ENCODE measurements at places on chromosomes 4 and X. TPM values are rescaled to one million over a fixed set of nuclear protein-coding genes. Genes with fewer than 3 reads are reported as not detected.

GRCh38 chr4:189804894-189805293, 135.8 kb upstream of the FRG1 start:
- no peak for DNase-seq

GRCh38 chr4:31058656-31059055, 338.5 kb downstream of the PCDH7 start:
- no peak for DNase-seq

- no peak for DNase-seq
These were observed 11.2 kb downstream of the MEPE start for GRCh38 chr4:87843936-87844335.

DNA sequence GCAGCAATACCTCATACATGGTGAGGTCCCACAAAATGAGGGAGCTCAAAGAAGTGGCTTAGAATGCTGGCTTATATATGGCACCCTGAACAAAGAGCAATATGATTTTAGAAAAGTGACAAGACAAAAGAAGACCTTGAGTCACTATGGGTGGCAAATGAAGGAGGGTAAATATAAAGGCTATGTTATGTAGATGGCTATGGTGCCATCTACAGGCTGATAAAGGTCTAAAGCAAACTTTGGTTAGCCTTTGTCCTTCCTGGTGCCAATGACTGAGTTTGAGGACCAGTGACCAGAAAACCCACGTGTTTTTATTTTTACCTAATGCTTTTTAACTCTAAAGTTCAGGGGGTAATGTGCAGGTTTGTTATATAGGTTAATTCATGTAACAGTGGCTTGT, 151.8 kb downstream of the CCNG2 start:
- DNase-seq: no peak

GRCh38 chr4:140243278-140243753, 89.3 kb upstream of the MAML3 start:
- no peak for DNase-seq

DNA sequence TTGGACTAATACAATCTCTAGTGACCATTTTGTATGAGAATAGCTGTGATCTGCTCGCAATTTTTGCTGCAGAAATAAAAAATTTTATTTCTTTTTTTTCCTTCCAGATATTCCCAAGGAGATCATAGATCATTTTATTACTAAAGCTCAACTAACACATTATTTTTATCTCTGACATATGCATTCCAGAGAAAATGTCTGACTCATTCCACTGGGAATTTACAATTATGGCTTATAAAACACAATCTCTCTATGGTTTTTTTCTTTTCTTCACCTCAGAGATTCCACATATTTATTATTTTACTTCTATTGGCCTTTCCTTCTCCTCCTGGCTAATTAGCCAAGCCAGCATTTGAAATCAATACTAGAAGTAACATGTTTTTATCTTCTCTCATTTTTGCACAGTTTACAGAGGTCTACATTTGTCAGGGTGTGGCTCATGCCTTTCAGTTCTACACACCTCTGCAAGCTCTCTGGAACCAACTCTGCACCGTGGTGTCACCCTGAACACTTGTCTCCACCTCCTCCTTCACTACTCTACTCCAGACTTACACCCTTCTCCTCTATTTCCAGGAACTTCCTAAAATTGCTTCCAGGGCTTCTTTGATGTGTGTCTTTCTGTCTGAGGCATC, 59.8 kb upstream of the GPM6A start:
- no peak for DNase-seq

DNA sequence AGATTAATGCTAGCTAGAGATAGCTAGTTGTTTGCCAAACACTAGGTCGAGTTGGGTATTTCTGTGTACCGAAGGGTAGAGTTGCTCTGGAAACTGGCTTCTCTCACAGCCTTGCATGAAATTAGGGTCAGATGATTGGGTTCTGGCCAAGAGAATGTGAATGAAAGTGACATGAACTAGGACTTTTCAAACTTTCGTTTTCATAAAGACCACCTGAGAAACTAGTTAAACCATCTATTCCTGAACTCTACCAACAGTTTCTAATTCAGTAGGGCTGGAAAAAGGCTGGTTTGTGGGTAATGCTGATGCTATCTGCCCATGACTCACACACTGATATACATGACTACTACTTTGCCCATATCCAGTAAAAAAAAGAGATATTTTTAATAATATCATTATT, 157.6 kb downstream of the GASK1B start:
- no peak for DNase-seq

- DNase-seq: no peak
These were observed 125.3 kb downstream of the COL4A6 start for GRCh38 chrX:108312957-108313356.

DNA sequence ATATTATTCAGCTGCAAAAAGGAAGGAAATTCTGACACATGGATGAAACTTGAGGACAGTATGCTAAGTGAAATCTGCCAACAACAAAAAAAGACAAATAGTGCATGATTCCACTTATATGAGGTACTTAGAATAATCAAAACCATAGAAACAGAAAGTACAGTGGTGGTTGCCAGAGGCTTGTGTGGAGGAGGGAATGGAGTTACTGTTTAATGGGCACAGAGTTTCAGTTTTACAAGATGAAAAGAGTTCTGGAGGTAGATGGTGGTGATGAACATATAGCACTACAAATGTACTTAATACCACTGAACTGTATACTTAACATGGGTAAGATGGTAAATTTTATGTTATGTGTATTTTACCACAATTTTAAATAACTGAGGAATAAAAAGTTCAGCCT, 212.0 kb upstream of the KLF3 start:
- no peak for DNase-seq

Gene SHOX
- total RNA-seq: 0.16 TPM

Gene GAGE12F
- total RNA-seq: not detected

- DNase-seq: no peak
These were observed 198.5 kb downstream of the SPATA18 start for GRCh38 chr4:52249581-52249980.

- no peak for DNase-seq
These were observed 1.7 kb downstream of the SH3D19 start for GRCh38 chr4:151323667-151324066.

DNA sequence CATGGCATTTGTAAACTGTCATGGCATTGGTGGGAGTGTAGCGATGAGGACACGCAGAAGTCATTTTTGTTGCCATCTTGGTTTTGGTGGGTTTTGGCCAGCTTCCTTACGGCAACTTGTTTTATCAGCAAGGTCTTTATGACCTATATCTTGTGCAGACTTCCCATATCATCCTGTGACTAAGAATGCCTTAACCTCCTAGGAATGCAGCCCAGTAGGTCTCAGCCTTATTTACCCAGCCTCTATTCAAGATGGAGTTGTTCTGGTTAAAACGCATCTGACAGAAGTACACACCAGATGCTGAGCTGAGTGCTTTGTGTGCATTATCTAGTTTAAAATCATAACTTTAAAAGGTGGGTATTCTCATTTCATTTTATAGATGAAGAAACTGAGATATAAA, 268.8 kb upstream of the GALNT7 start:
- no peak for DNase-seq

DNA sequence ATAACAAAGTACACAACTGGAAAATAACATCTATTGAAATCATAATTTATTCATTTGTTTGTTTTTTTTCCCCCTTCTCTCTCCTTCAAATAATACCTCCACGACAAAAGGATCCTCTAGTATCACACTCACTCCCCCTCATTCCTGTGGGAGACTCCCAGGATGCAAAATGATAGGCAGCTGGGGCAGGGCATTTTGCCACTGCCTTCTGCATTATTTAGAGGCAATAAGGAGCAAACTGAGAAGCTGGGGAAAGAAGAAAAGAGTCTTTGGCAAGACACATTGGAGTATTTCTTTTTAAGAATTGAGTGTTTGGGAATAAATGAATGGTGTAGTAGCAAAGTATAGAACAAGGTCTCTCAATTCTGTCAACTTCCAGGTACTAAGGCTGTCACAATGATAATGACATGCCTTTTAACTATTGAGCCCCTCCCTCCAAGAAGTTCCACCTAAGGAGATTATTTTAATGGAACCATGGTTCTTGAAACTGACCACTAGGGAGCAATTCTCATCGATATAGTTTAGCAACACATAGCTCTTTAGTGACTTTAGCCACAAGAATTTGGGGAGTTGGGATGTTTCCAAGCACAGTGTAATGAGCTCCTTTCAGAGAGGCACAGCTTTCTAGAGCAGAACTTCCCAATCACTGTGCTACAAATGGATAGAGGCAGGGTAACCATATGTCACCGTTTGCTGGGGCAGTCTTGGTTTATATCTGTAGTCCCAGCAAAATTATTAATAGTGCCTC, 303.3 kb downstream of the FRMPD4 start:
- no peak for DNase-seq

DNA sequence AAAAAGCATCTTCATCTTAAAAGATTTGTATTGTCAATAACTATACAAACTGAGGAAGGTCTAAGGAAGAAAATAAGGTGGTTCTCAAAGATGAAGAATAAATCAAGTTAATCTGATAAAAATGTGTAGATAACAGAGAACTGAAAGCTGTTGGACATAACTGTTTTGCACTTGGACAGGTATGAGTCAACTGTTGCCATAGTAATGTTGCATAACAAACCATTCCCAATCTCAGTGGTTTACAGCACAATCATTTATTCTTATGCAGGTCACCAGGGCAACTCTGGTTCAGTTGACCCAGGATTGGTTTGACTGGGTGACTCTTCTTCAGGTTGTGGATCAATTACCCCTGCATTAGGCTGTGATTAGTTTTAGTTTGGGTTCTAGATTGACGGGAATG, 2197.7 kb downstream of the ARAP2 start:
- no peak for DNase-seq

GRCh38 chrX:27463187-27463586, at the start of gene PPP4R3C:
PPP4R3C (minus strand) TSS chrX:27463341; CDS start chrX:27463296, 45 bp downstream.
- DNase-seq: no peak

DNA sequence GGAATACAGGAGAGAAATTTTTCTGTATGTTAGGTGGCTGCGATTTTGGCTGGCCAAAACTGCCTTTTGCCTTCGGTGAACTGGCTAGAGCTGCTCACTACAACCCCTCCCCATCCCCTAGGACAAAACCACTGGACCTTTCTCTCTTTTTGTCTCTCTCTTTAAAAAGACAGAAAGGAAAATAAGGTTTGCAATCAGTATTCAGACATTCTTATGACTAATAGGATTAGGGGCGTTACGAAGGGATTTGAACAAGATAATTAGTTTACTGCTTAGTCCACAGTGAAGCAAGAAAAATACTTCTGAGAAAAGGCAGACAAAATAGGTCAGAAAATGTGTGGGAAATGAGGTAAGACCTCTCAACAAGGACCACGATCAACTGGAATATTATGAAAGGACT, 180.4 kb downstream of the SLIT2 start:
- no peak for DNase-seq

DNA sequence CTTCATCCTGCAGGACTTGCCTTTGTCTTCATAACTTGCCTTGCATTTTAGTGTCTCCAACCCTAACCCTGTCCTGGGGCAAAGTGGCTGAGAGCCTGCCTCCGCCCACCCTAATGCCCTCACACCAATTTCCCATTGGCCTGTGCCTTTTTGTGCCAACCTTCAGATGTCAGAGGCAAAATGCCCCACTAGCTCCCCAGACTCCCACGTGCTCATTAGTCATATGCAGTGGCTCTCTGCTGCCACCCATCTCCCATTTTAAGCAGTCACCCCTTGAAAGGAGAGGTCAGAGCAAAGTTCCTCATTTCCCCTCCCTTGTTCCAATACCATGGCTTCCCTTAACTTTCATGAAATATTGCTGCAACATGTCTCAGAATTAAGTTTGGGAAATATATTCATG, 74.8 kb upstream of the PASD1 start:
- DNase-seq: no peak

Gene POU3F4
- not detected for total RNA-seq

DNA sequence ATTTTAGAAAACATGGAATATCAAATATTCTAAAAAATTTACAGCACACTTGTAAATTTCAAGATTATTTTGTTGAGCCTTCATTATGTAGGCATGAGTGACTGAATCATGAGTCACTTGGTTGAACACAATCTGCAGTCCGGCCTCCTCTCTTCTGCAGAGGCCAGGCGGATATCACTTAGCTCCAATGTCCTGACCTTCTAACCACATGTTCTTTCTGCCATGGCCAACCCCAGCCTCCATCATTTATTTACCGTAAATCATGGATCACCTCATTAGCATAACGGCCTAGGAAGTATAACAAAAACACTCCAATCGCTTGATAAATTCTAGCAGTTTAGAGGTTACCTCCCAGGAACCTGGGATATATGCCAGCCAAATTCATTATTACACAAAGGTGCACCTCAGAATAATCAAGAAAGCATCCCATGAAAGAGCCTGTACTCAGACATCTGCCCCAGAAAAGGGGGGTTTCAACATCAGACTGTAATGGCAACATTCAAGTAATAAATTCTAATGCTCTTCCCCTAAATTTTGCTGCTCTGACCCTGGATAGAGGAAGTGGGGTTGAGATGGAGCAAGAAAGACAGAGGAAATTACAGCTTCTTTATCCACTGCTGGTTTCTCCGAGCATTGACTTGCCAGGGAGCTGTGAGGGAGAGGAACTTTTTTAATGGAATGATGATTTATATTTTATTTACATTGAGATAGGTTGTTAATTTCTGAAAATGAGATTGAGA, 2153.6 kb upstream of the AGA start:
- DNase-seq: no peak

Gene HSFX4
- not detected for total RNA-seq

DNA sequence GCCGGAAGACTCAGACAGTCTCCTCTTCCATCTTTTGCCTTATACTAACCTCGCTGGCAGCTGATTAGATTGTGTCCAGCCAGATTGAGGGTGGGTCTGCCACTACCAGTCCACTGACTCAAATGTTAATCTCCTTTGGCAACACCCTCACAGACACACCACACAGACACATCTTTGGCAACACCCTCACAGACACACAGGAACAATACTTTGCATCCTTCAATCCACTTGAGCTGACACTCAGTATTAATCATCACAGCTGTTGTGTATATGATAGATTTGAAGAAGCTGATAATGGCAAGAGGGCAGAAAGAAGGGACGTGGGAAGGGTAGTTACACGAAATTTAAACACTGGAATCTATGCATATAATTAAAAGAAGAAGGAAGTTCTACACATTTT, 139.5 kb downstream of the ANKRD50 start:
- no peak for DNase-seq

DNA sequence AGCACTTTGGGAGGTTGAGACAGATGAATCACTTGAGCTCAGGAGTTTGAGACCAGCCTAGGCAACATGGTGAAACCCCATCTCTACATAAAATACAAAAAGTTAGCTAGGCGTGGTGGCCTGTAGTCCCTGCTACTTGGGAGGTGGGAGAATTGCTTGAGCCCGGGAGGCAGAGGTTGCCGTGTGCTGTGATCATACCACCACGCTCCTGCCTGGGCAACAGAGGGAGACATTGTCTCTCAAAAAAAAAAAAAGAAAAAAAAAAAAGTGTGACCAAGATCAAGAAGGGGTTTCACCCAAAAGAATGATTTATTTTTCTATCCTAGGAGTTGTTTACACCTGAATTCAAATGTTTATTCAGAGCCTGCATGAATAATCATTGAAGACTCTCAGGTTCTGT, 572.4 kb upstream of the GALNT7 start:
- DNase-seq: no peak

- DNase-seq: no peak
These were observed 174.0 kb upstream of the IL15 start for GRCh38 chr4:141462361-141462760.
